GM23248 (cell line): ENCODE measurements at places on chromosomes 2 and 18. TPM values are rescaled to one million over a fixed set of nuclear protein-coding genes. Genes with fewer than 3 reads are reported as not detected.

GRCh38 chr2:152632736-152633135, 84.5 kb downstream of the PRPF40A start:
- no peak for DNase-seq

DNA sequence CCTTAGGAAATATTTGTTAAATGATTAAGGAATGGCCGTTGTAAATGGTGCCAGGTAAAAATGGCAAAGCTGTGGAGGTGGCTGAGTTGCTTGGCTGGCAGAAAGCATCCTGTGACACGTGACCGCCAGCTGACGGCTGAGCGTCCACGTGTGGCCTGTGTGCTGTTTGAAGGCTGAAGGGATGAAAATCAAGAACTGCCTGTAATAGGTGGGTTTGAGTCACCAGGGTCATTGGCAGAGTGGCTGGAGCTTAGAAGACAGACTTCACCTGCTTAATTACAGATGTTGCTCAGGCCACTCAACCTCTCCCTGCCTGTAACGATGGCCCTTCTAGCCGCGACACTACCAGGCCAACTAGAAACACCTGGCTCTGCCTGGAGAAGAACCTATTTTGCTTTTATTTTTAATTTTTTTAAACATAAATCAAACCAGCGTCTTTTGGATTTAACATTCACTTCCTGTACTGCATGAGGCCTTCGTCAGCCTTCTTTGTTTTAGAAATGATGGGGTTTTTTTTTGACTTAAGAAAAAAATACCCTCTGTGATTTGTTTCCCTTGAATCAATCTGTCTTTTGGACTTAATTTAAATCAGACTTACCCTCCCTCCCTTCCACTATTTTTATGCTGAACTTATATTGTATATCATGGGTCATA, 206.5 kb downstream of the PRKCE start:
- no peak for DNase-seq

GRCh38 chr2:60948926-60949579, 67.7 kb downstream of the REL start:
- peak; percentile 48 for DNase-seq

DNA sequence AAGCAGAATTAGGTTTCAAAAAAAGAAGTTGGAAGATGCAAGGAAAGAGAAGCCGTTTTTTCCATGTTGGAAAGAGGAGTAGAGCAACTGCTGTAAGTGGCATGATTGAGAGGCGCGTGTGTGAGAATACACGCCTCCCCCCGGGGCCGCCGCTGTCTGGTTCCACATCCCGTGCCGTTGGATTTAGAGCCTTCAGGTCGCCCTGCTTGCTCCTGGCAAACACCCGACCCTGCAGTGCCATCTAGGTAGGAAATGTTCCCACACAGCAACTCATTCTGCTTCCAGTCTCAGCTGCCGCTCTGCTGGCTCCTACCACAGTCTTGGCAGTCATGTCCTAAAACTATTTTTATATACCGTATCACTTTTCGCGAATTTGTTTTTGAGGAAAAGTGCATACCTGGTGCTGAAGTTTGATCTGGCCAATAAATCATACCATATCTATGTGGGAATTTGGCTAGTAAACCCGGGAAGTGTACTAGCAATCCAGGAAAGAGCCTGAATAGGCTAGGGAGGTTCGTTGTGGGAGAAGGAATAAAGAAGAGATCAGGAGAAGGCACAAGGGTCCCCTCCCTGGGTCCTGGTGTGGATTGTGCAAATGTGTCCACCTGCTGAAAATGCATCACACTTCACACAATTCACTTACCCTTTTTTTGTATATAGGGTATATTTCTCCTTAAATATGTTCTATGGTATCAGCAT, 372.7 kb downstream of the FBXO15 start:
- no peak for DNase-seq

DNA sequence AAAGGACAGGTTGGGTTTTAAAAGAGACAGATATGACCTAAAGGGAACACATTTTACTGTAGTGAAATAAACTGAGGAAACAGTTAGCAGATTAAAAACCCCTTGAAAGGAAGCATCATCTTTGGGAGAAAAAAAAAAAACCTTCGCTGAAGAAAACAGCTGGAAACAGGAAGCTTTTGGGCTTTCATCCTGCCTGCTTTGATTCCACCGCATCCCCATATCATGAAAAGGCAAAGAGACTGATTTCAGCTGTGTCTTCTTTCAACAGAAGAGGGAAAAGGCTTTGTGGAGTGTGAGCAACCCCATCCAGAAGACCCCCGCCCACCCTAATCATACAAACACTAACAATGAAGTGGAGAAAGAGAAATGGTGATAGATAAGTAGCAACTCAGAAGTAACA, 86.4 kb downstream of the TCF4 start:
- no peak for DNase-seq

The TMEM17 gene
- total RNA-seq: 3.7 and 8.3 TPM in 2 replicates

DNA sequence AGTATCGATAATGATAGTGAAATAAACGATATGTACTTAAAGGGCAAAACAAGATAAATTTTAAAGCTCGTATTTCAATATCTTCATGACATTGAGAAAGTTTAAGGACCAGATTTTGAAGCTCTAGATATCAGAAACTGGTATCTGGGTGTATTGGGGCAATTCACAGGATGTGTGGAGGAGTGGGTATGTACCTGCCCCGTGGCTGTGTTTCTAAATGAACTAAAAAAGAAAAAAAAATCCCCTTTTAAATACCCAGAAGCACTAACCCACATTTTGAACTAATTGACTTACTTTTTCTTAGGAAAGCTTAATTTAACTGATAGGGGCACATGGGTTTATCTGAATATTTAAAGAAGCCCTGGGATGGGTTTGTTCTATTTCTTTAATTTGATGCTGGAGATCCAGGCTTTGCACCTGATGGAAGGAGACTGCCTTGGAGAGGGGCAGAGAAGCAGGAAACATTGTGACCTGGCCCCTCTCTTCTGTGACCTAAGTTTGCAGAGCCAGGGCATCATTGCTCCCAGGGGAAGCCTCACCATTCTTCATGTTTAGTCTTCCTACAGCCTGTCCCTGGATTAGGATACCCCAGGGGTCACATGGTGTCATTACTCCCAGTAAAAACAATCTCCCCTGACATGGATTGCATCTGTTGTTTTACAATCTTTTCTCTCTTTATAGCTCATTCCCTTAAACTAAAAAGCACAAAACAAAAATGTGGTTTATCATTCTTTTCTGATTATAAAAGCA, 7.6 kb upstream of the KCTD1 start:
- no peak for DNase-seq
